ENCODE measurements at places on chromosomes 5 and 9. TPM values are rescaled to one million over a fixed set of nuclear protein-coding genes. Genes with fewer than 3 reads are reported as not detected.

GRCh38 chr9:69759421-69760277 is at the start of gene PTAR1:
Gene PTAR1 (minus strand): TSS chr9:69760011. CDS start chr9:69759938, 73 bp downstream.
- H3K4me1 ChIP-seq = peaks cover 5% of the 10 kb centered on the region
- H3K27me3 ChIP-seq = no peaks in the 10 kb centered on the region
- H3K4me3 ChIP-seq = peak within 1 kb of the TSS; percentile 68
- H3K27ac ChIP-seq = peak within 1 kb of the TSS; percentile 97
- H3K36me3 ChIP-seq = no peaks in the 10 kb centered on the region

GRCh38 chr5:41795125-41795524 is 75.1 kb downstream of the OXCT1 start:
- peaks cover 5% of the 10 kb centered on the region for H3K36me3 ChIP-seq
- H3K27me3 ChIP-seq = no peaks in the 10 kb centered on the region
- no peak overlapping the region for H3K4me3 ChIP-seq
- DNase-seq = no peak

DNA sequence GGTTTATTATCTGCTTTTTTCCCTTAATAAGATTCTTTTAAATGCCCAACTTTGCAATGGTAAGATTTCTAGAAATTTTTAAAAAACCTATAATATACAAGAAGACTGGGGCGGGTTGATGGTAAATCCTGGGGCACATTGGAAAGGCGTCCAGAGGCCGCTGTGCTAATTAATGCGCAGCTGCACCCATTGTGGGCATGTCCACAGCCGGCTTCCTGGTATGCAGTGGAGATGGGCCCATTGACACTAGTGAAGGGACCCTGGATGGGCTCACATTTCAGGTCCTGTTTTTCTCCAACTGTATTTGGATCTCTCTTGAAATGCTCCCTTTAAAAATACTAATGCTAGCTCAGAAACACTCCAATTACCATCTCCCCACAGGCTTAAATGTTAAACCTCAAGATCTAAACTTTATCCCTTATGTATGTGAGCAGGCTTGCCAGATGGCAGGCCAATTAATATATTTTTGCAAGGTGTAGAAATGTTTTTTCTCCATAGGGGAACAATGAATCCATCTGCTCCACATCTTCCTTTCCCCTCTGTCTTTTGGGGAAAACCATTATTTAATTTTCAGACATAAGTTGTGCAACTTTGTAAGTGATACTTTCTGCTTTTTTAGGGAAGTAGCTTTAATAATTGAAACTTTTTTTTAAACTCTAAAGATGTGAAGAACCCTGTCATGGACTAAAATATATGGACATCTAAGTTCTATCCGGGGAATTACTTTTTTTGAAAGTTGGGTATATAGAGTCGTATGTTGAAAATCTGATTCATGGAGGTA is 177.3 kb downstream of the CD180 start:
- no peak overlapping the region for H3K27ac ChIP-seq
- H3K4me3 ChIP-seq = no peak overlapping the region
- DNase-seq = no peak
- peaks cover 27% of the 10 kb centered on the region for H3K4me1 ChIP-seq

DNA sequence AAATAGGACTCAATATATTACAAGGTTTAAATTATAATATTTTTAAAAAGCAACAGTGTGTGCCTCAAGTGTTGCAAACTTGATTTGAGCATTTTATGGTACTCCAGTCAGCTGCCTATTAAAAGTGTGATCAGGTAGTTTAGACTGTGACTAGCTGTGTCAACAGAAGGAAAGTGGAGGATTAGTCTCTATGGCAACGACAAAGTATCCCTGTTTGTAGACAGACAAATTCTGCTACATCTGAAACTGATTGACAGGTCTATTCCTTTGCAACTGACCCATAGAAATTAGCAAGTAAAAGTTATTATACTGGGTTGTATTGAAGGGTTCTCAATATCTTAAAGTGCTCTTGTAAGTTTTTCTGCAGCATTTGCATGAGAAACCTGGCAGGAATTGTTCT is 249.8 kb upstream of the ARRDC3 start:
- no peaks in the 10 kb centered on the region for H3K4me1 ChIP-seq
- no peak for DNase-seq
- no peak overlapping the region for H3K27ac ChIP-seq
- H3K27me3 ChIP-seq = no peaks in the 10 kb centered on the region
- no peak overlapping the region for H3K4me3 ChIP-seq

- DNase-seq = no peak
- H3K27ac ChIP-seq = no peak overlapping the region
- H3K36me3 ChIP-seq = no peaks in the 10 kb centered on the region
- no peaks in the 10 kb centered on the region for H3K27me3 ChIP-seq
- peaks cover 16% of the 10 kb centered on the region for H3K4me1 ChIP-seq
- no peak overlapping the region for H3K4me3 ChIP-seq
These were observed 5.6 kb downstream of the ADGRD2 start for GRCh38 chr9:124455820-124456219.

DNA sequence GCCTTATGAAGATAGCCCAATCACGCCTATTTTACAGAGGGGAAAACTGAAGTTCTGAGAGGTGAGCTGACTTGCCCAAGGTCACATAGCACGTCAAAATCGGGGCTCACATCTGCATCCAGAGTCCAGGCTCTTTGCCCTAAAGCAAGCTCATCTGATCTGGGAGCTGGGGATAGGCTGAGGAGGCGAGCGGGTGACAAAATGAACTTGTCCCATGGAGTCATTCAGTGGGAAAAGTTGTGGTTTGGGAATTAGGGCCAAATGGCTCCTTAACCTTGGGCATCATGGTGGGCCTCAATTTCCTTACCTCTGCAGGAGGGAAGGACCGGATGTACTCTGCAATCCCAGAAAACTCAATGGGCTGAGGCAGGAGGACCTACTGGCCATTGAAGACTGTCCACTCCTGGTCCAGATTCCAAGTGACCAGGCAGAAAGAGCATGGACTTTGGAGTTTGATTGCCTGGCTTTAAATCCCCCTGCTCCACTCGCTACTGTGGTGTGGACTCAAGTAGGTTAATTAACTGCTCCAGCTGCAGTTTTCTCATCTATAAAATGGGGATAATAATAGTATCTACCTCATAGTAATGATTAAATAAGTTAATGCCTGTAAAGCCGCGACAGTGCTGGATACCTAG is 160.4 kb downstream of the RGS3 start:
- no peaks in the 10 kb centered on the region for H3K36me3 ChIP-seq
- H3K27ac ChIP-seq = no peak overlapping the region
- no peak for DNase-seq
- peaks cover 16% of the 10 kb centered on the region for H3K4me1 ChIP-seq

- H3K27ac ChIP-seq = no peak overlapping the region
- no peak for DNase-seq
- no peaks in the 10 kb centered on the region for H3K4me1 ChIP-seq
- H3K27me3 ChIP-seq = no peaks in the 10 kb centered on the region
- H3K36me3 ChIP-seq = no peaks in the 10 kb centered on the region
These were observed 145.3 kb upstream of the PAPPA start for GRCh38 chr9:116008278-116008677.

DNA sequence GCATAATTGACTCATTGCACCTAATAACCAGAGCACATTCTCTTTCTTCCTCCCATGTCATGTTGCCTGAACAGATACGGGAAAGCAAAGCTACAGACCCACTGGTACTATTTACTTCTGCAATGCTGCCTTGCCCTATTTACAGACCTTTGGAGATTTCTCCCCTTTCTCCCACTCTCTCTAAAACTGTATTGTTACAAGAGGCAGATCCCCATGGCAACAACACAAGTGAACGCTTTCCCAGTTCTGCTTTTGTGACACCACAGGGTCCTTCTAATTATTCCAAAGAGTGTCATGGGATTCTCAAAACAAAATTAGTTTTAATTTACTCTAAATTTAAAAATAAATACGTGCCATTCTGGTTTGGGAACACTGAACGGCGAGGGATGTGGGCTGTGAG is 104.7 kb downstream of the KCTD16 start:
- no peak for DNase-seq
- no peaks in the 10 kb centered on the region for H3K27me3 ChIP-seq
- H3K27ac ChIP-seq = no peak overlapping the region
- H3K4me1 ChIP-seq = no peaks in the 10 kb centered on the region
- no peaks in the 10 kb centered on the region for H3K36me3 ChIP-seq
- H3K4me3 ChIP-seq = no peak overlapping the region

Gene FCHO2
- 26.8 TPM for total RNA-seq

Gene SLC45A2
- total RNA-seq = not detected

Gene TNC
- total RNA-seq = 154 TPM

Gene ECSCR
- 16.4 TPM for total RNA-seq

Gene SELENOP
- 965 TPM for total RNA-seq

Gene CCNB1
- total RNA-seq = 5.3 TPM

Gene DOCK2
- total RNA-seq = 17.4 TPM

All from tibial nerve (tissue), 4 donors.